ENCODE measurements at places on chromosomes 3 and 15. TPM values are rescaled to one million over a fixed set of nuclear protein-coding genes. Genes with fewer than 3 reads are reported as not detected.

GRCh38 chr3:78580681-78581080 lies 1187.1 kb downstream of the ROBO1 start:
- DNase-seq: no peak

ZNF501 gene
- 1.6 TPM for total RNA-seq

DNA sequence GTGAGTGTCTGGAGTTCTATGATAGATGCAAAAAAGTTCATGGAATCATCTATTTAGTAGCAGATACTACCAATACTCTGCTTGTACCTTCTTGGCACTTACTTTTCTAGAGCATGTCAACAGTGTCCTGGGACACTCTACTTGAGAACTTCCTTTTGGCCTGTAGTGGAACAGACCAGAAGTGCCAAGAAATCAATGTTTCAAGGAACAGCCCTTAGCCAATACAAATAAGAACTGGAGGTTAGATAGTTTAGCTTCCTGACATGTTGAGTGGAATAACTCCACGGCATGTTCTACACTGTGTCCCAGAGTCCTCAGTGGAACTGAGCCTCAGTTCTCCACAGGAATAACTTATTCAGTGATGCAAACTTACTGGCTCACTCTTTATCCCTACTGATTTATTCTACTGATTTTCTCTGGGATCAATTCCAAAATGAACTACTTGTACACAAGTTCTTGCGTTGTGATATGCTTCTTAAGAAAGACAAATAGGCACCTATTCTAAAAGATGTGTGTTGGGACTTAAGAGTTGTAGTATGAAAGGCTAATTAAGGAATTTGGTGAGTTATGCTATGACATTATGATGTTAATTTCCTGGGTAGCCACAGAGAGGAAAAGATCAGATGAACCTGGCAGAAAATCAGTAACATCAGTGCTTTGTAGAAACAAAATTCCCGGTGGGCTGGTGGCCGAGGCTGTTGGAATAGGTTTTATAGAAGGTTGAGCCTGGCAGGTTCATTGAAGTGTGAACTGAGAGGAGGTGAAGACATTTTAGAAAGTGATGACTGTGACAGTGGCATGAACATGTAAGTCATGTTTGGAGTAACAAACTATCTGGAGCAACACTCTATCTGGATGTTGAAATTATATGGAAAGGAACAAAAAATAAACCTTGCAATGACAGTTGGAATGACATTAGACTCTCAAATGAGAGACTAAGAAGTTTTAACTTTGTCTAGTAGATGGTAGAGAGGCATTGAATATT lies 101.8 kb upstream of the RBMS3 start:
- no peak for DNase-seq

DNA sequence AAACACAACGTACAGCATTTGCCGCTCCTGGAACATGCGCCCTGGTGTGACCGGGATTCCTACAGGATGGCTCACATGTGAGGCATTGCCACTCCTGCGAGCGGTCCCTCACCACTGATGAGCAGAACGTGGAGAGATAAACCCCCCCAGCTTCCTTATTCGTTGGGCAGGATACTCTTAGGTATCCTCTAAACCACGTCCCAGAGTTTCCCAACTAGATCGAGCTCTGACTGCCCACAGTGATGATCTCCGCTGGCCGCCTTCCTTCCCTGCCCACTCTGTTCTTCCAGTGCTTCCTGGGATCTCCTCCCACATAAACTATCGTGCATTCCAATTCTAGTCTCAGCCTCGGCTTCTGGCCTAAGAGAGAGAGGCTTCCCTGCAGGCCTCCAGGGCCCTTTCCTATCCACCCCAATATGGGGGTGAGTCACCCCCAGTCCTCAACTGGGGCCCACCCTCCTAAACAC lies 91.8 kb downstream of the TOP2B start:
- DNase-seq: no peak

CFAP100 gene
- not detected for total RNA-seq

ANKRD34C gene
- total RNA-seq: not detected

GRCh38 chr3:184765730-184766074 lies 46.3 kb upstream of the VPS8 start:
- DNase-seq: no peak

DNA sequence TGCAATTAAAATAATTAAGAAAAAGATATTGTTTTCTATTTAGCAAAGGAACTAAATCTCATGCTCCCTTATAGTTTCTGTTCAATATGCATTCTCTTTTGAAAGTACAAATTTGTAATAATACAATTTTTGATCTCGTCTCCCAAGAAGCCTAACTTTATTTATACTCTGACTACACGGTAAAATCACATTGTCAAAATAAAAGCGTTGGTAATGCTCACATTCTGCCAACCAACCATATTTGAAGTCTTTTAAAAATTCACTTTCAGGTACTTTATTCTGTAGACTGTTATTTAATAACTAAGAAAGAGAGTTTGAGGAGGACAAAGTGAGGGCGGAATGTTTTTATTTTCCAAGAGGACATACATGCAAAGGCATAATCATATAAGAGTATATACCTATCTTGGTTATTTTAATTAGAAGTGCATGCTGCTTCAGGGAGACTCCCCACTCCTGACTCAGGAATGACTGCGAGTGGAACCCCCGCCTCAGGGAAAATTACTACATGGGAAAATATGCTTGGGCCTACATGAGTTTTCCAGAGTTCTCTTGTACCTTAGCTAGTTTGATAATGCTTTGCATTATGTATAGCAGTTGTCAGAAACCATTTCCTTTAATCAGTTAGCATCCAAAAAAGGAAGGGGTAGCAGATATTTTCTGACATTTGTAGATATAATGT lies 19.3 kb downstream of the MBNL1 start:
- no peak for DNase-seq

DNA sequence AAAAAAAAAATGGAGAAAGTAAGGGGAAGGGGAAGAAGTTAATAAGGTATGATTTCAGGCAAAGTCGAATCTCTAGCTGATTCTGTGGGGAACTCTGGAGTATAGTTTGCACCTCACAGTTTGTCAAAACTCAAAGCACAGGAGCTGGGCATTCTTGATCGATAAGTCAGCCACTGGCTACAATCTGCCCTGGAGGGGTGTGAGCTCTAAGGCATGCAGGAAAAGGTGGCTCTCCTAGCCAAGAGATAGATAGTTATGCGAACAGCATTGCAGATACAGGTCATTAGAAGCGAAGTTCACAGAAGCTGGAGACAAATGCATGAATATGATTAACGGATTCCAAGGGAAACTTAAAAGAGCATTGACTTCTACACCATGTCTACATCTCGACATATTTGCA lies 952.6 kb downstream of the AGBL1 start:
- DNase-seq: no peak

GRCh38 chr3:58630076-58630709 lies 36.4 kb downstream of the FAM3D start:
- peak; percentile 46 for DNase-seq

SLC9C1 gene
- total RNA-seq: not detected

GRCh38 chr15:69955240-69955894 lies 142.3 kb downstream of the TLE3 start:
- no peak for DNase-seq

- no peak for DNase-seq
Measured at GRCh38 chr3:196916221-196916620, 26.1 kb downstream of the NCBP2 start.

DNA sequence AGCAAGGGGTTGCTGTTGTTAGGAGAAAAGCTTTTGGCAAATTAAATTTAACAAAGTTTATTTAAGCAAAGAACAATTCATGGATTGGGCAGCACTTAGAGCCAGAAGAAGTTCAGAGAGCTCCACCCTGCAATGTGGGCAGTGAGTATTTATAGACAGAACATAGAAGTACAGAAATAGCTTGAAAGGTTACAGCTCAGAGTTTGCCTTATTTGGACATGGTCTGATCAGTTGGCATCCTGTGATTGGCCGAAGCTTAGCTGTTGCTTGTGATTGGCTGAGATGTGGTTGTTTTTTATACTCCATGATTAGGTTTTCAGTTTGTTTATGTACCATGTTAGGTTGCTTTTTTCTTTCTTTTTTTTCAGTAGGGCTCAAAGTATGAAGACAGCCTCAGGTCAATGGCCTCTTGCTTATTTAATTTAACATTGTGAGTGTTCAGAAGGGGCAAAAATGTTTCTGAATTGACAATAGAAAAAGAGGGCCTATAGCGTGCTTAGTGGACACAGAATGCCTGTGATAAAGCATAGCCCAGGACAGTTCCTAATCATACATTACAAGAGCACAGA lies 293.8 kb downstream of the IGSF11 start:
- no peak for DNase-seq

STARD9 gene
- 9.2 TPM for total RNA-seq

GRCh38 chr3:119380697-119381096 lies 82.7 kb downstream of the TMEM39A start:
- no peak for DNase-seq

GRCh38 chr3:24288496-24289236 lies 206.0 kb downstream of the THRB start:
- no peak for DNase-seq

SAMD7 gene
- not detected for total RNA-seq

BCHE gene
- not detected for total RNA-seq

LIPC gene
- 0.62 TPM for total RNA-seq

- DNase-seq: no peak
Measured at GRCh38 chr15:90987561-90988141, 6.7 kb downstream of the PRC1 start.

GOLGA8Q gene
- 1.1 TPM for total RNA-seq

DNA sequence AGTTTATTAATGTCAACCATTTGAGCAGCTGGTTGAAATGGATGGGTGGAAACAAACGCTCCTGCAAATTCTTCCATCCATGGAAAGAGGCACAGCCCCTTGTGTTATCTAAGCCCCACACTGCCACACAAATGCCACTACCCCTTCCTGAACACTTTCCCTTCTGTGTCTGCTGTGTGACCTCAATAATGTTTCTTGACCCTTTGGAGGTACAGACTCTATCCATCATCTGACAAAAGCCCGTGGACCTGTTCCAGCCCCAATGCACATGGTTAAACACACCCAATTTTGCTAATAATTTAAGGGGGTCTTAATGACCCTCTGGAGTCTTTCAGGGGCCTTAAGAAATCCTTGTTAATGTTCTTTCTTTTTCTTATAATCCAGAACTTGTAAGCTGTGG lies 482.2 kb upstream of the CFAP20DC start:
- DNase-seq: no peak

CCDC39 gene
- not detected for total RNA-seq

- DNase-seq: no peak
Measured at GRCh38 chr15:59420986-59421618, 16.9 kb upstream of the FAM81A start.

- DNase-seq: peak; percentile 20
Measured at GRCh38 chr15:50879016-50879617, 29.4 kb upstream of the AP4E1 start.

SEMA7A gene
- total RNA-seq: 102 TPM

GRCh38 chr15:67504796-67505195 lies 16.1 kb upstream of the C15orf61 start:
- DNase-seq: no peak

- DNase-seq: no peak
Measured at GRCh38 chr15:89912674-89913396, at the start of gene ARPIN. Gene ARPIN (minus strand): TSS chr15:89912952. CDS start chr15:89912835, 117 bp downstream.

DNA sequence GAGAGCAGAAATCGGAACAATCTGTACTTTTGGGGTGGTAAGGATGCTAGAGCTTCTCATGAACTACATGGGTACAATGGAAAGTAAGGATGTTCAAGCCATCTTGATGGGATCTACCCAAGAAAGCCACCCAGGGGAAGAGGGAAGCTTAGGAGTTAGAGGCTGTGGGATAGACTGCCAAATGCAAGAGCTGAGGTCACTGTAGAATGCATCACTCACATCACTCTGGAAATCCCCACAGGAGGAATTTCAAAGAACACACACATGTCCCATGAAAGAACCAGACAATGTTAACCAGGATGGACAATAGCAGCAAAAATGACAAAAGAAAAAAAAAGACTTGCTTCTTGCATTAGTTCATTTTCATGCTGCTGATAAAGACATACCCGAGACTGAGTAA lies 32.8 kb upstream of the UBE2E2 start:
- DNase-seq: no peak

GRCh38 chr3:189406148-189406547 lies 225.0 kb upstream of the TP63 start:
- no peak for DNase-seq

CYB561D2 gene
- 35.9 TPM for total RNA-seq

Measured in activated T-helper 1 cell treated with anti-CD3 and anti-CD28 coated beads, Interleukin-12 subunit alpha, Interleukin-12 subunit beta, Interleukin-2, Interleukin-4 antibody, amounts not matched to agents 30 ng/mL and 10 ng/mL and 1 ng/mL, durations not matched to agents 14 hours and 24 hours and 36 hours (primary cell).